Posterior cingulate gyrus (tissue), 11 donors: ENCODE measurements at places on chromosomes 2 and 18.

DNA sequence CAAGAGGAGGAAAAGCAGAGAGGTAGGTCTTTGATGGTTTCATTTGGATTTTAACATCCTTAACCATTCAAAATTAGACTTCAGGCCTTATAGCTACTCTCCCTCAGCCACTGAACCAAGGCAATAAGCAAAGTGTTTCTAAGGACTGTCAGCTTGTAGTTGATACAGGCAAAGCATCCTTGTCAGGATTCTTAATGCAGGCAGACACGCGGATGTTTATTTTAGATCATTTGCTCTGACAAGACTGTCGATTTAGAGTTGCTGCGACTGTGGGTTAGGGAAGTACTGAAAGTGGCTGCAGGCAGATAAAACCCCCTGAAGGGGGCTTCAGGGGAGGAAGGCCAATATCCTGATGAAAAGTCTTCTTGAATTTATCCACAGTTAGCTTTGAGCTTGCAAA is 46.6 kb downstream of the CDH20 start:
- DNase-seq: no peak

DNA sequence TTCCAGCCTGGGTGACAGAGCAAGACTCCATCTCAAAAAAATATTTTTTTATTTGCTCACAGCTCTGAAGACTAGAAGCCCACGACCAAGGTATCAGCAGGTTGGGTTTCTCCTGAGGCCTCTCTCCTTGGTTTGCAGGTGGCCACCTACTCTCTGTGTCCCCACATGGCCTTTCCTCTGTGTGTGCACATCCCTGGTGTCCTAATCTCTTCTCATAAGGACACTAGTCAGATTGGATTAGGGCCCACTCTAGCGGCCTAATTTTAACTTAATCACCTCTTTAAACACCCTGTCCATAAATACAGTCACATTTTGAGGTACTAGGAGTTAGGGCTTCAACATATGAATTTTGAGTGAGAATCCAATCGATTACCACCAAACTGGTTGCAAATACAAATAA is 2.0 kb upstream of the RAB3GAP1 start:
- no peak for DNase-seq

- DNase-seq: no peak
Observed at GRCh38 chr2:148642891-148643416, 1.6 kb upstream of the EPC2 start.

- no peak for DNase-seq
Observed at GRCh38 chr2:235194351-235194750, 242.5 kb downstream of the SH3BP4 start.

DNA sequence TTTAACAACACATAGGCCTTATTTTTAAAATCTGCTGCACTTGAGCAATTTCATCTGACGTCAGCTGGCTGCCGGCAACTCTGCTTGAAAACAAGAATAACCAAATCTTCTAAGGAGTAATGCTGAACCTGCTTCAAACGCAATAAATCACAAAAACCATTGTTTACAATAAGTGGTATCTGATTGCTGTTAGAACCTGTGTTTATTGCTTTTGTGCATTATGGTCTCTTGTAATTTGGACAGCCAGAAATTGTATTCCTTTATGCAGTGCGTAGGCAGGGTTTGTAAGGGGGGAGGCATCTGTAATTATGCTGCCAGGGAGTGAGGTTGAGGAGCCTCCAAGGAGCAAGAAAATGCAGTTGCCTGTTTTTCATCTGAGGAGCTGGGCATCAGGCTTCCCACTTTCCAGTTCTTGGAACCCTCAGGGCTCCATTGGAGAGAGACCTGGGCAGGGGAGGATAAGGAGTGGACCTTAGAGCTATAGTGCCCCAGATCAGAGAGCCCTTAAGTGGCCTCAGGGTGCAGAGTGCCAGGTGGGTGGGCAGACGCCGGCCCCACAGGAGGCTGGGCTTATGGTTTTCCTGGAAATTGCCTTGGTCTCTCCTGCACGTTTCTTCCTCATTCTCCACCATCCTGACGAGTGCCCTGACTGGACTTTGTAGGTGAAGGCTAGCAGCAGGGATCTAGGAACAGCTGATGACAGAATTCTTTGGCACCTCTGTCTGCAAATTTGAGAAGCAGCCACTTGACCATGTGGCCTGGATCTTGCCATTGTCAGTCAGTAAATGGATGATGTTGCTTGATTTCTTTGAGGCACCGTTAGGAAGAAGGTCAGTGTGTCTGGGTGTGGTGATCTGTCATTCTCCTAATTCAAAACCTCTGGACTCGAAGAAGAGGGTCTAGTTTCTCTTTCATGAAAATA is 129.2 kb downstream of the KLHL29 start:
- no peak for DNase-seq

DNA sequence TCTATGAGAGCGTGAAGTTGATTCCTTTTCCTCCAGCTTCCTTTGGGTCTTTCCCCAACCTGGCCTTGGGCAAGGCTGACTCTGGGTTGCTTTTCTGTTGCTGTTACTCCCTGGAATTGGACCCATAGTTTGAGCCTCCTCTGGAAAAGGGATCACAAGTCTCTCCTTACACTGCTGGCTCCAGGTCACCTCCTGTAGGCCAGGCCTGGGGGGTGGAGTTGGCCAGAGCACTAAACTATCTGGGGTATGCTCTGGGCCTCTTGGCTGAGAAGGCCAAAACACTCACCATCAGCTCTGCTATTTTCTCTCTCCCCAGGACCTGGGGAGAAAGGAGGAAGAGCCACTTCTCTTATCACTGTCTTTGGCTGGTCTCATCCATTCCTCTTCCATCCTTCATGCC is 56.5 kb upstream of the NCOA1 start:
- DNase-seq: no peak

DNA sequence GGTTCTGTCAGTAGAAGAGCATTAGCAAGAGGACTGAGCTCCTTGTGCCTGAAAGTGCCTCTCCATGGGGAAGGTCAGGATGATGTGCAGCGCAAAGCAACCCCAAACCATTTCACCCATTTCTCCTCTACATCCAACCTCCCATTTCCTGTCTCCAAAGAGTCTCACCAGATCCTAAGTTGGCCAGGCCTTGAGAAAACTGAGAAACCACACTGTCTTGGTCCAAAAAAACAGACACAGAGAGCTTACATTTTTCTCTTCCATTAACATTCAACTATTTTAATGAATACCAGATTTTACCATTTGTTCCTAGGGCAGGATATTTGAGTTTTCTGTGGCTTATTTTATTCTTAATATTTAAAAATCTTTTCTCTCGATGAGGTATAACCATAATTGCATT is 195.0 kb downstream of the EPHA4 start:
- DNase-seq: no peak
